Ammon's horn (tissue), 1 donor: ENCODE measurements at places on chromosomes 4 and X.

GRCh38 chr4:125681240-125681639 is 366.5 kb downstream of the FAT4 start:
- no peak for DNase-seq

- no peak for DNase-seq
Observed at GRCh38 chr4:140185412-140186081, 31.6 kb upstream of the MAML3 start.

DNA sequence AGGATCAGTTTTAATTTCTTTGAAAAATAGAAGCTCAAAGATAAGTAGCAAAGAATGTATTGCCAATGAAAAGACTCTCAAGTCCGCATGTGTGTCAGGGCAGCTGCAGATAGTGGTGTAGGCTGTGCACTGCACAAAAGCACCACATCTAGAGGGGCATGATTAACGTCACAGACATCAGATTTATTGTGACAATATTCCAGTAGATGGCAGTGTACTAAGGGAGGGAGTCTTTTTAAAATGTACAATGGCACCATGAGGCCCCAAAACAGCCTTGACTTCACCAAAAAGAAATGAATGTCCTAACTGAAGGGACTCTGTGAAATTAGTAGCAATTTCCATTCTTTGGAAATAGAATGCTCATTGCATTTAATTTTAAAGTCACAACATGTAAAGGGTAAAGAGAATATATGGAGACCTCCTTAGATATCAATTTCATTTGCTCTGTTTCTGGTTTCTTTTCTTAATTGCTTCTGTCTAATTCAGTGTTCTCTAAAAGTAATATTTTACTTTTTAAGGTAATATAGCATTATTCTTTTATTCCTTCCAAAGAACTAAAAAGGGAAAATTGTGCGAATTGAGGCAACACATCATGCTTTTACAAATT is 98.4 kb downstream of the ZNF827 start:
- peak; percentile 75 for DNase-seq

DNA sequence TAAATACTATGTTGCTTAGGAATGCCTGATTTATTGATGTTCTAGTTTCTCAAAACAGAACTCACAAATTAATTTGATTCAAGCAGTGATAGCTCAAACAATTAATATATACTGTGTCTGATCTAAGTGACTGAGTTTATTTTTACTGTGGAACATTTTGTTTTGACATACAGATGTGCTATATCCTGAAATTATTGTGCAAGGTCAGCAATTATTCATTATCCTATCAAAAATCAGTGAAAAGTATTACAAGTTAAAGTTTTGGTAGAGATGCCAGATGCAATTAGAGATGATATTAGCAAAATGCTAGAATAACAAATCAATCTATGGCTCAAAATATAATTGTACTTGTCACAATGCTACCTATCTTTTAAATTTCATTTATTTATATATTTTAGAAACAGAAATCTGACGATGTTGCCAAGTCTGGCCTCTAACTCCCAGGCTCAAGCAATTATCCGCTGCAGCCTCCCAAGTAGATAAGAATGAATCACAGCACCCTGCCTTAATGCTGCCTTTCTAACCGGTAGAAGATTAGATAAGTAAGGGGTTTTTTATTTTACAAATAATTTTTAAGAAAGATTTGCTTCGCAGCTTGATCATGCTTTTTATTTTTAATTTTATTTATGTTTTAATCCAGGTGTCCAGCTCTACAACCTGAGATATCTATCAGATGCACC is 825.5 kb upstream of the NDST4 start:
- no peak for DNase-seq

GRCh38 chr4:182090186-182090585 is 153.0 kb upstream of the TENM3 start:
- no peak for DNase-seq

GRCh38 chrX:105502336-105502735 is 281.8 kb upstream of the TEX13A start:
- DNase-seq, result no peak

DNA sequence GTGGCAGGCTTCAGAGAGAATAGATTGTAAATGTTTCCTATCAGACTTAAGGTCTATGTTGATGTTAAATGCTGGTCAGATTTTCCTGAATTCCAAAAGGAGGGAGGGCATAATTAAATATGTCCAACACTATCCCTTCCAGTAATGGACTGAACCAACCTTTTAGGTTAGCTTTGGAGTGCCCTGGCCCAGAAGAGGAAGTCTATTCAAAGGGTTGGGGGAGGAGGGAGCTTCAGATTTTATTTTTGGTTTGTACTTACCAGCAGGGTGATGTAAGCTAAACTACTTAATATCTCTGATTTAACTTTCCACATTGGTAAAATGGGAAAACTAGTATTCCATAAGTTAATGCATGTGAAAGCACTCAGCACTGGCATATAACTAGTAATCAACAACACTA is 91.1 kb downstream of the RBM46 start:
- DNase-seq, result no peak

- no peak for DNase-seq
Observed at GRCh38 chr4:95528388-95528948, 20.3 kb downstream of the UNC5C start.

GRCh38 chr4:41510179-41510578 is 27.8 kb upstream of the LIMCH1 start:
- no peak for DNase-seq

DNA sequence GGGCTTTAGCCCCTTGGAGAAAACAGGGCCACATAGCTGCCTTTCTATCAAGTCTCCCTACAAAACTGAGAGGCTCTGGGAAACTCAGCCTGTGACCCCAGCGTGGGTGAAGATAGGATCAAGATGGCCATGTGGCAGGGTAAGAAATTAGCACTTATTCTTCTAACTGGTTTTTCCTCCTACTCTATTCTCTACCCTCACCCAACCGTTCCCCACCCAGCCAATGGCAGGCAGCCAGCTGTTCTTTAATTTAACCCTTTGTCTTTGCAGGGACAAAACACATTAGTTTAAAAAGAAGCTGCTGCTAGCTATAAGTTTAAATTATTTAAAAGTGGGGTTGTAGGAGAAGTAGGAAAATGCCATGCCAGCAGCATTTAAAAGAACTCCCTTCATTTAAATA is 2.8 kb downstream of the CLCN5 start:
- no peak for DNase-seq

DNA sequence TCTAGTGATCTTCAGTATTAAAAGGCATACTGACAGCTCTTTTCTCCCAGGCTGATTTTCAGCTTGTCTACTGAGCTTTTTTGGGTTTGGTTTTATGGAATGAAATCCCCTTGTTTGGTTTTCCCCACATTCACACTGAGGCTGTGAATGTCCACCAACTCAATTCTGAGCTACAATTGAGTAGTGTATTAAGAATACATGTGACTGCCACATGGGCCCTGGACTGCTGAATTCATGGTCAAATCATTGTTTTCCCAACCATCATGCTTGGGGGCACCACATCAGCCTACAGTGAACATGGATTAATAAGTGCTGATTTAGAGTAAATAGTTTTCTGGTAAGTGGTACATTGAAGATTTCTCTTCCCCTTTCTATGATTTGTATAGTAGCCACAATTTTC is 32.4 kb downstream of the RTL9 start:
- DNase-seq, result no peak

- peak; percentile 91 for DNase-seq
Observed at GRCh38 chr4:151717314-151717713, 43.5 kb downstream of the GATB start.

DNA sequence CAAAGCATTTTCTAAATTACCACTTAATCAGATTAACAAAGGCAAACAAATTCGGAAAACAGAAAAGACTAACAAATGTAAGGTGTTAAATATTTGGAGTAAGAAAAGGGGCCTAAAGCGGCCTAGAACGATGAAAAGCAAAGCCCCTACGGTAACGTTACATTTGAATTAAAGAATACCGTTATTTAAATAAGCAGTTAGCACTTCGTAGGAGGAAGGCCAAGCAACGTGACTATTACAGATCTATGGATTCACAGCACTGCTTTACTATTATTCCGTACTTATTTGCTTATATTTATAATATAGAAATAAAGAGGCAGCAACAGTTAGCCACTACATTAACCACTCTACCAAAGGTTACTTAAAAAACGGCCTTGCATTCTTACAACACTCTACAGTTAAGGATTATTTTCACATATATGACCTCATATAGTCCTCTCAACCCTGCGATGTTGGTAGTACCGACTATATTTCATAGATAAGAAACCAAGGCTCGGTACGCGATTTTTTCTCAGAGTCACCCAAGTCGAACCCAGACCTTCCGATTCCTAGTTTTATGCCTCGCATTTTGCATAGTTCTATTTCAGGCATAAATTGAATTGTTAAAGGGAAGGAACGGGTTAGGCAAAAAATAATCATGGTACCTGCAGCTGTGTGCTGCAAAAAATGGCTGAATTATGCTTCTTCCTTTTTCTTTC is 2.9 kb downstream of the KLHL15 start:
- no peak for DNase-seq

DNA sequence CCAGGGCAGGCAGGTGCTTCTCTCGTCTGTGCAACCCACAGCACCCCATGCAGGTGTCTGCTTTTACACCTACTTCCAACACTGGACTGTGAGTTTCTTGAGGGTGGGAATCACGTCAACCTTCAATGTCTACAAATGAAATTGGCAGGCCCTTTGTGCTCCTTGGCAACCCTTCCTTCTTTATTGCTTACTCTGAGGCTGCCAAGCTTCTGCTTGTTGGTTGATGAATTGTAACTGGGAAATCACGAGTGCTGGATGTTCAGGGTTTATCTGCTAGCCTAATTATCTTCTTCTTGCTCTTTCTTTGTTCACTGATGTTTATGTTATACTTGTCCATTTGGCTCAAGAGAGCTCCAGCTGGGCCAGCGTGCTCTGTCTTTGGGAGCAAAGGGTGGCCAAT is 2.5 kb upstream of the DGAT2L6 start:
- no peak for DNase-seq

GRCh38 chrX:48514126-48514806 is 5.5 kb downstream of the PORCN start:
- no peak for DNase-seq

- no peak for DNase-seq
Observed at GRCh38 chrX:154448484-154448883, 4.5 kb downstream of the FAM50A start.

GRCh38 chr4:147640331-147640730 is 23.1 kb downstream of the TMEM184C start:
- no peak for DNase-seq

- no peak for DNase-seq
Observed at GRCh38 chr4:87961993-87962392, 13.5 kb upstream of the SPP1 start.

DNA sequence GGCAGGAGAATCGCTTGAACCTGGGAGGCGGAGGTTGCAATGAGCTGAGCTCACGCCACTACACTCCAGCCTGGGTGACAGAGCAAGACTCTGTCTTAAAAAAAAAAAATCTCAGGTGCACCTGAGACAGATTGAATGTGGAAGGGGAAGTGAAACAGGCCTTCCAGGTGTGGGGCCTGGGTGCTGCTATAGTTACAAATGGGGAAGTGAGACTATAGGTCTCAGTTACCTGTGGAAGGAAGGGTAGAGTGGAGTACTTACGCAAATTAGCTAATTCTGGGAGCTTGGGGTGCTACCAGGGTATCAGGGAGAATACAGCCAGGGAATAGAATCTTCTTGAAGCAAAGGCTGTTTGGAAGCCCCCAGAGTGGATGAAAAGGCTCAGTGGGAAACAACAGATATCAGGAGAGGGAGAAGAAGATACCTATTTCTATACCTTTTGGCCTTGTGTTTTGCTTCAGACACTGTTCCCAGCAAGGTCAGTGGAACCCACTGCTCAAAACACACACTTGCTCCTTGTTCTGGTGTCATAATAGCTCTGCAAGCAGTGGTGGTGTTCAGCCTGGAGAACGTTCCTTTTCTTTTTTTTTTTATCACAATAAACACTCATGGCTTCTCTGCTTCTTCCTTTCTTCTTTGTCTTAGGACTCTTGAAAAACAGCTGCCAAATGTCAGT is 7.0 kb downstream of the CD38 start:
- DNase-seq, result no peak

- no peak for DNase-seq
Observed at GRCh38 chr4:39335566-39335965, 30.6 kb downstream of the RFC1 start.

DNA sequence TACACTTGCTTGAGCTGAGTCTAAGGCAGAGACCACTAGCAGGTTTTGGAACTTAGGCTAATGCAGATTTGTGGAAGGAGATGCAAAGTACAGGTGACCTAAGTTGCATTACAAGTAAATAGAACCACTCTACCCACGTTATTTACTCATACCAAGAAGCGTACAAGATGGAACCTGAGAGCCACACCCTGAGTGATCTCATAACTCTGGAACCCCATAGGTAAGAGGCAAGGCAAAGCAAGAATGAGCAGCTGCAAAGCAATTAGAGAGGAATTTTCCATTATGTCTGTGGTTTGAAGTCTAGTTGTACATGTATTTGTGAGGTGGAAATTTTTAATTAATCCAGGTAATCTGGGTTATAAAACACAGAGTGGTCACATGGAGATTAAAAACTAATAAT is 55.4 kb downstream of the CC2D2A start:
- no peak for DNase-seq

- DNase-seq, result no peak
Observed at GRCh38 chr4:81030061-81030980, at the start of gene BMP3. TSS of gene BMP3 (plus strand) at chr4:81030708. CDS start at chr4:81031285, 577 bp downstream.

GRCh38 chr4:150679765-150680343 is 97.9 kb downstream of the MAB21L2 start:
- DNase-seq, result no peak

DNA sequence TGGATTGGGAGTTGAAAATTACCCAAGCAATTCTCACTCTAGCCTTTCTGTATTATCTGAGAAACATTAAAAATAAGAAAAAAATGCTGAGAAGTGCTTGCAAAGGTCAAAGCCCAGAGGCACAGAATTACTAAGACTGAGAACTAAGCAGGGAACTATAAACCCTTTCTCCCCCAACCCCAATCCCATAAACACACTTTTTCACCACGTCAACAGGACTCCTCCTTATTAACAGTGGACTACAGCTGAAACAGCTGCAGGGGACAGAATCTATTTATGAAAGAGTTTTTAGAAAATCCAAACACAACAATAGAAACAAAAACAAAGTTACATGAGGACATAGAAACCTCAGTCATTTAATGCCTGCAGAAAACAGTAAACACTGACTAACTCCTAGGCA is 984.1 kb downstream of the TRAM1L1 start:
- no peak for DNase-seq

DNA sequence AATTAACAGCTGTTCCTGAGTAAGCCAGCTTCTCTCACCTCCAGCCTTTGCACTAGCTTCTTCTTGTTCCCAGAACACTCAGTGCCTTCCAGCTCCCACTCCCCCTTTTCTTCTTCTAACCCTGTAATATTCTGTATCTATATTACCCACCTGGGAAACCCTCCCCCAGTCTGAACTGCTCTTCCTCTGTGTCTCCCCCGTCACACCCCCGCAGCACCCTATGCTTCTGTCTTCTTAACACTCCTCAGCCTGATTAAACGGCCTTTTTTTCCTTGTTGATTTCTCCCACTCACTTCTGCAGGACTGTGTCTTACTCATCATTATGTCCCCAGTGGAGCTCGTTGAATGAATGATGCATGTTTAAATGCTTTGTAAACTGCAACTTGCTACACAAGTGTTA is 9.0 kb upstream of the LONRF3 start:
- DNase-seq, result no peak

- DNase-seq, result peak; percentile 1
Observed at GRCh38 chrX:114959729-114960128, 57.7 kb downstream of the IL13RA2 start.
